Breast epithelium (tissue), 4 donors: ENCODE measurements at places on chromosomes 3 and 15. TPM values are rescaled to one million over a fixed set of nuclear protein-coding genes. Genes with fewer than 3 reads are reported as not detected.

DNA sequence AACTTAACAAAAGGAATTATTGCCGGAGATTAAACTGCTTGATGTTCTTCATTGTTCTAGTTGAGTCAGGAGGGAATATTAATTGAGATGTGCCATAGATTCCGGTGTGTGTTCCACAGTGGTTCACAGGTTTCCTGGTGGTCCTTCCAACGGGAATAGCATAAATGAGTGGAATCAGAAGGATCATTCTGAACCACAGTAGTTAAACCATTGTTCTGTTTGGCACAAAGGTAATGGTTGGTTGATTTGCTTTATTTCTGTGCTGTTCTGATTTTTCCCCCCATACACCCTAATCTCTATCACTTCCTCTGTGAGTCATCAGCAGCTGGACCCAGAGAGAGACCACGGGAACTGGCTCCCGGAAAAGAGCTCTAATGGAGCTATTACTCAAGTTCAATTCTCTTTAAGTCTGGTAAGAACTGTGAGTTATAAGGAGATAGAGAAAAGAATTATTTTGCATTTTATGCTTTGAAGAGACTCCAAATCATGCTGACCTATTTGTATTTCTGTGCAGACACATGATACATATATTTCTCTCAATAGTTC lies 627.2 kb downstream of the ZIC1 start:
- no peaks in the 10 kb centered on the region for H3K27me3 ChIP-seq
- DNase-seq: no peak
- no peaks in the 10 kb centered on the region for H3K36me3 ChIP-seq
- no peaks in the 10 kb centered on the region for H3K4me1 ChIP-seq
- no peak overlapping the region for H3K27ac ChIP-seq

DNA sequence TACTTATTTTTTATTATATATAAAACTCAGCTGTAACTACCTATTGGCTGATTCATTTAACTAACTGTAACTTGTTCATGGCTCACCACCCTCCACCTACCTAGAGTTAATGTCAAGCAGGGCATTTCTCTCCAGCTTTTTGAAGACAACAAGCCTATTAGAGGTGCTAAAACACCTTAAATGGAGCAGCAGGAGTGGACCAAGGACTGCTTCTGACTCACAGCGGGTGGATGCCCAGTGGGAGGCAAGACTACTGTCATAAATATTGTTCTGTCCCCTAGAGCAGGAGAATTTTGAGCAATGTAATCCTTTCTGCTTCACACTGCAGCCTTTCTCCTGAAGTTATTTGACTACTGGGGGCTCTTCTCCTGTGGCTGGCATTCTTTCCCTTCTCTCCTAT lies 146.9 kb downstream of the CLSTN2 start:
- H3K4me1 ChIP-seq: no peaks in the 10 kb centered on the region
- H3K36me3 ChIP-seq: no peaks in the 10 kb centered on the region
- H3K4me3 ChIP-seq: no peak overlapping the region
- peaks cover 4% of the 10 kb centered on the region for H3K27me3 ChIP-seq
- no peak overlapping the region for H3K27ac ChIP-seq
- DNase-seq: no peak

DNA sequence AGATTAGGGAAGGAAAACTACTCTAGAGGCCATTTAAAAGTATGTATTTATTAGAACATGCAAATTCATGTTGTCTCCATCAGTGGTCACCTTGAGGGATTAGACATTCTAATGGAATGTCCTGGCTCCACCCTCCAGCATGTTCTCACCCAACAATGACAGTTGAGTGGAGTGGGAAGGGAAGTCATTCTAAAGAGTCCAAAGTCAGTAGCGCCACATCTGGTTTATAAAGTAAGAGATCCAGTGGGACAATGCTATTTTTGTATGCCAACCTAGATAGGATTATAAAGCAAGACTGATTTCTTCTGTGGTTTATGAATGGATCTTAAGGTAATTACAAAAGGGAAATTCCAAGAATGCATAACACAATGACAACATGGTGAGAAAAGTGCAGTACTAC lies 33.3 kb downstream of the SLC24A1 start:
- no peak overlapping the region for H3K4me3 ChIP-seq
- no peaks in the 10 kb centered on the region for H3K36me3 ChIP-seq
- peaks cover 4% of the 10 kb centered on the region for H3K4me1 ChIP-seq
- no peaks in the 10 kb centered on the region for H3K27me3 ChIP-seq
- no peak for DNase-seq
- H3K27ac ChIP-seq: no peak overlapping the region

DNA sequence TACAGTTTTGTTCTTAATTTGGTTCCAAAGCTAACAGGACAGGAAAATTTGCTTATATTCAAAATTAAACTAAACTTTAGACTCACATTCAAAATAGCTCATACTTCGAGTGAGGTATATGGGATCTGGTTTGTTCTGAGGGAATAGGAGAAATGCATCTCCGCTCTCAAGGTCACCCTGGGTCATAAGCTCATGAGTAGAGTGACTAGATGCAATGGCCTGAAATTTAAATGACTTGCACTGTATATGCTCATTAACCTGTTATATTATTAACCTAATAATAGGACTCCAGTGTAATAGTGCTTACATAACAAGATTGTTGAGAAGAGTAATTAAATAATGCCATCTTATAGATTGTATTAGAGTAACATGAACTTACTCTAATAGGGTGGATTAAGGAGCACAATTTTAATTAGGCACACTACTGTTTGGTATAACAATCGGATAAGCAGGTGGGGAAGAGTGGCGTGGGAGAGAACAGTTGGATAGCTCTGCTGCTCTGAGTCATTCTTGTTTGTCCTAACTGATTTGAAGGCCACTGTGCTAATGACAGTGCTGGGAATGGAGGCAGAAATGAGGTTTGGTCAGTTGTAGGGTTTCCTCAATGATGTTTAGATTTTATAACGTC lies 5.2 kb downstream of the NKTR start:
- no peaks in the 10 kb centered on the region for H3K36me3 ChIP-seq
- no peak overlapping the region for H3K27ac ChIP-seq
- no peak for DNase-seq

- H3K4me1 ChIP-seq: no peaks in the 10 kb centered on the region
- no peaks in the 10 kb centered on the region for H3K27me3 ChIP-seq
- H3K4me3 ChIP-seq: no peak overlapping the region
- no peak for DNase-seq
Measured at GRCh38 chr3:179713643-179714090, 60.8 kb downstream of the USP13 start.

GRCh38 chr15:32646291-32646690 lies 4.8 kb downstream of the SCG5 start:
- no peak for DNase-seq
- H3K27ac ChIP-seq: no peak overlapping the region
- no peak overlapping the region for H3K4me3 ChIP-seq
- H3K27me3 ChIP-seq: no peaks in the 10 kb centered on the region
- no peaks in the 10 kb centered on the region for H3K36me3 ChIP-seq

DNA sequence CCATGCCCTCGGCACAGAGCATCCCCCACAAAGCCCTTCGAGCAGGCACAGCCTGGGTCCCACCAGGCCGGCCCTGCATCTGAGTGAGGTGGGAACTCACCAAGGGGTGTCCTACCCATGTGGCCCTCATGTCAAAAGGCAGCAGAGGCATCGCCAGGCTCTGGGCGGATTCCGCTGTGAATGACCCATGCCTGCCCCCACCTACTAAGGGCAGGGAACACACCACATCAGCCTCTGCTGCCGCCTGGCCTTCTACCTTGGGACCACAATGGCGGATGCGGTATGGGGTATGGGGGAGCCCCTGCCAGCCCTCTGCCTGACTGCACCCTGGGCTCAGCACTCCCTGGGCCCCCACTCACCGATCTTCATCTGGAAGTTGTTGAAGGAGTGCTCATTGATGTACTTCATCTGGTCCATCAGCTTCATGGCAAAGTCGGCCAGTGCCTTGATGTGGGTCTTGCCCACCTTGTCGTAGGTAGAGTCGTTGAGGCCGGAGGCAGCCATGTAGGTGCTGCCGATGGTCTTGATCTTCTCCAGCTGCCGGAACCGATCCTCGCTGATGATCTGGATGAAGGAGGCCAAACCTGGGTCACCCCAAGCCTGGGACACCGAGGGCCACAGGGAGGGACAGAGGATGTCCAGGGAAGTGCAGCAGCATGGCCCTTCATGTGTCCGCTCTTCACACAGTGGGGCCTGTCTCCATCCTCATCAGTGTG lies 87.8 kb downstream of the SEC22A start:
- no peaks in the 10 kb centered on the region for H3K27me3 ChIP-seq
- H3K36me3 ChIP-seq: no peaks in the 10 kb centered on the region
- no peak overlapping the region for H3K27ac ChIP-seq
- DNase-seq: no peak

DNA sequence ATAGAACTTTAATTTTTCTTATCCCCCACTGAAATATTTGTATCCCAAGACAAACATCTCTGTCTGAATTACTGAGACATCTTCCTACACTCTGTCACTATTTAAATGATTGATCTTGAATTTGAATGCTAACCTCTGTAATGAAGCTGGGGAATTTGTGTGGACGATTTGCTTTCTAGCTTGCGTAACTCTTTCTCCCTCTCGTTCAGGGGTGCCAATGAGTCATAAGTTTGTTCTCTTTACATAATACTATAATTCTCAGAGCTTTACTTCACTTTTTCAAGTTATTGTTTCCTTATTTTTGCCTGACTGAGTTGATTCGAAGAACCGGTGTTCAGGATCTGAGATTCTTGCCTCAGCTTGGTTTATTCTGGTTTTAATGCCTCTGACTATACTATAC lies 783.3 kb upstream of the CADM2 start:
- no peaks in the 10 kb centered on the region for H3K36me3 ChIP-seq
- no peaks in the 10 kb centered on the region for H3K27me3 ChIP-seq
- no peak for DNase-seq
- H3K27ac ChIP-seq: no peak overlapping the region
- H3K4me3 ChIP-seq: no peak overlapping the region

DNA sequence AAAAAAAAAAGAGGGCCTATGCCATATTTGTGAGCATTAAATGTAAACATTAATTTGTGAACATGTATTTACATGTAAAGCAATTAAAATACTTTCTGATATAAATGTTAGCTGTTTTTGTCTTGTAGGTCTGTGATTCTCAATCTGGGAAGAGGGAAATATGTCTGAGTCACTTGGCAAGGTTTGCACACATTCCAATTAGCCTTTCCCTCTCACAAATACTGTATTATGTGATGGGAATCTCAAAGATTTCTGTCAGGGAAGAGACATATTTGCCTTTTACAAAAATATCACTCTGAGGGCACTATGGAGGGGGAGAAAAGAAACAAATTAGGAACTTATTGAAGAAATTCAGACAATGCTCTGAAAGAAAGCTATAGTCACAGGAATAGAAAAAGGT lies 483.6 kb downstream of the GBE1 start:
- no peaks in the 10 kb centered on the region for H3K4me1 ChIP-seq
- H3K27me3 ChIP-seq: no peaks in the 10 kb centered on the region

DNA sequence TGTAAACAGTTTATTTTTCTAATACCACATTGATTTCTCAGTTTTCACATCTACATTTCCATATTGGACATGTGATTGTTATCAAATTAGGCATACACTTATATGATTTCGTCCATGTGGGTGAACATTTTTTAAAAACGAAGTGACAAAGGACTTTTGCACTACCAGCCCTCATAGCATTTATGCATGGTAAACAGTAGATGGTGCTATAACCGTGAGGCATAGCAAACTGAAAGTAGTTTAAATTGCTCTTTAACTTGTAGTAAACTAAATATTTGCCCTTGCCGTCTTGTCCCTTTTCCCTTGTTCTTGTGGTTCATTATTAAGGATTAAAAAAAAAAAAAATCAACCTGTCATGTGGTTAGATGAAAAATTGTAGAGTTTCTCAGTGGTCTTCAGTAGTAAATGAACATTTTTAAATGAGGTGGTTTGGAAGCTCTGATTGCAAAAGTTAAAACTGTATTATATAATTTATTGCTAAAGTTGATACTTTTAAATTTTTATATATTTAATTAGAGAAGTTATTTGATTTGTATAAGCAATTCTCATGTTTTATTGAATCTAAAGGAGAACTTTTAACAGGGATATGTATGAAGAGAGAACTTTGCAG lies 24.0 kb downstream of the STX19 start:
- H3K27ac ChIP-seq: no peak overlapping the region
- no peak overlapping the region for H3K4me3 ChIP-seq
- no peaks in the 10 kb centered on the region for H3K36me3 ChIP-seq
- no peak for DNase-seq
- H3K4me1 ChIP-seq: no peaks in the 10 kb centered on the region

- H3K36me3 ChIP-seq: no peaks in the 10 kb centered on the region
- H3K27me3 ChIP-seq: no peaks in the 10 kb centered on the region
- no peak overlapping the region for H3K4me3 ChIP-seq
- H3K4me1 ChIP-seq: no peaks in the 10 kb centered on the region
- no peak overlapping the region for H3K27ac ChIP-seq
Measured at GRCh38 chr3:43838877-43839276, 148.1 kb downstream of the ABHD5 start.

DNA sequence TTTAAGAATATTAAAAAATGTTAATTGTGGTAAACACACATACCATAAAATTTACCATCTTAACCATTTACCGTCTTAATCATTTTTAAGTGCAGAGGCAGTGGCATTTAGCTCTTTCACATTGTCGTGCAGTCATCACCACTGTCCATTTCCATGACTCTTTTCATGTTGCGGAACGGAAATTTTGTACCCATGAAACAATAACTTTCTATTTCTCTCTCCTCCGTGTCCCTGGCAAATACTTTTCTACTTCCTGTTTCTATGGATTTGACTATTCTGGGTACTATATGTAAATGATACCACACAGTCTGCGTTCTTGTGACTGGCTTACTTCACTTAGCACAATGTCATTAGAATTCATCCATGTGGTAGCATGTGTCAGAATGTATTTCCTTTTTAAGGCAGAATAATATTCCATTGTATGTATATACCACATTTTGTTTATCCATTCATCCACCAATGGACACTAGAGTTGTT lies 27.9 kb downstream of the AKAP13 start:
- no peaks in the 10 kb centered on the region for H3K36me3 ChIP-seq
- H3K4me1 ChIP-seq: no peaks in the 10 kb centered on the region
- no peak overlapping the region for H3K4me3 ChIP-seq
- H3K27ac ChIP-seq: no peak overlapping the region
- H3K27me3 ChIP-seq: no peaks in the 10 kb centered on the region

PLCB2 gene
- total RNA-seq: 4.3 TPM

SLC28A2 gene
- not detected for total RNA-seq

TUSC7 gene
- total RNA-seq: not detected

ARGFX gene
- not detected for total RNA-seq

DUOX1 gene
- total RNA-seq: 0.80 TPM

HYKK gene
- 8.6 TPM for total RNA-seq

CCR9 gene
- total RNA-seq: not detected

HDAC11 gene
- 14.2 TPM for total RNA-seq
